ENCODE measurements at places on chromosomes 6 and 20.

- no peak for DNase-seq
Observed at GRCh38 chr6:80969439-80969838, 783.0 kb downstream of the TENT5A start.

DNA sequence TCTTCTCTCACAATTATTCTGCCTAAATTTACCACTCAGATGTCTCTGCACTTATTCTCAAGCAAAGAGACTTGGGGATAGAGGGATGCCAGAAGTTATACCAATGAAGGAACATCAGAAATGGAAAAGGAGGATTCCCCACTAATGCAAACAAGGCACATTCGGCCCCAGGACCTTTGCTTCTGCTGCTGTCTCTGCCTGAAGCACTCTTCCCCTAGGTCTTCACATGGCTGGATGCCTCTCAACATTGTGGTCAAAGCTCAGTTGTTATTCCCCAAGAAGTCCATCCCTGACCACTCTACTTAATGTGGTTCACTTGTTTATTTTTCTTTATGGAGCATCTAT, 508.7 kb downstream of the DOK5 start:
- DNase-seq = no peak

DNA sequence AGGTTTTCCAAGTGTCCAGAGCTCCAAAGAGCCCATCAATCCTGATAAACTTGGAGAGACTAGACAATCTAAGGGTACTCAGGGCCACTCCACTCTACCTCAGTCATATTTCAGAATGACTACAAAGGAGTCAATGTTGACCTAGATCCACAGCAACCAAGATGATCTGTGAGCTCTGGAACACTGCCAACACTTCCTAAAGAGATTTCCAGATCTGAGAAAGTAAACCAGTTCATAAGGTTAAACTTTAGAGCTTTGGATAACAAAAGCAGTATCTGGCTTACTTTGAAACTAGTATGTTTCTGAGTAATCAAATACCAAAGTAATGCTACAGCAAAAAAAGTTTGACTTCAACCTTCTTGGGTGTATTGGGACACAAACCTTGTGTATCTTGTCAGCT, 122.7 kb downstream of the BTBD9 start:
- DNase-seq = no peak

- DNase-seq = no peak
Observed at GRCh38 chr6:139311831-139312230, 20.0 kb upstream of the TXLNB start.

- DNase-seq = no peak
Observed at GRCh38 chr6:4435981-4436445, 300.6 kb upstream of the ECI2 start.

DNA sequence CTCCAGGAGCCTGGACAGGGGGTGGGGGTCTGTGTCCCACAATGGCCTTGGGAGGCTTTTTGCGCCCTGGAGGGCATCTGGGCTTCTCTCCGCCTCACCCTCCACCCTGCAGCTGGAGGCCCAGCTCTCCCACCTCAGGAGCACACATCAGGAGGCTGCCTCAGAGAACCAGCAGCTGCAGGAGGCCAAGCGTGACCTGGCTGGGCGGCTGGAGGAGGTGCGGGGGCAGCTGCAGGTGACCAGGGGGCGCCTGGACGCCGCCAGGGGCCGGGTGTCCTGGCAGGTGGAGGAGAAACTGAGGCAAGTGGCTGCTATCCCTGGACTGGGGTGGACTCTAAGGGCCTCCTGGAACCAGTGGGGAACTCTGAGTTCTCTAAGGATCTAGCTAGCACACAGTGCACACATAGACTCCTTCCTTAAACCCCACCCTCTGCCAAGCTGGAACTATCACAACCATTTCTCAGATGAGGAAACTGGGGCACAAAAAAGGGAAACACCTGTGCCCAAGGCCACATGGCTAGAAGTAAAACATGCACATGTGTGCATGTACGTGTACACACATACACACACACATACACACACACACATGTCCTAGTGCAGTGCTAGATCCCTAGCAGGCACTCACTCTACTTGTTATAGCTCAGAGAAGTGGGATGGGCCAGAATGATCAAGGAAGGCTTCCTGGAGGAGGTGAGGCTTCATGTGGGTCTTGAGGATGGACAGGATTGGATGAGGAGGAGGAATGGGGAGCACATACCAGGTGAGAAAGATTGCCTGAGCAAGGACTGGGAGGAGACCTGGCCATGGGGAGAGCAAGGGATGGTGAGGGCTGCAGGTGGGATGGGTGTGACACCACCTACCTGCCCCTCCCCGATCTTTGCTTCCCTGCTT, 22.9 kb downstream of the RAB44 start:
- no peak for DNase-seq

GRCh38 chr6:165728216-165728615, 65.2 kb upstream of the PDE10A start:
- no peak for DNase-seq

- DNase-seq = no peak
Observed at GRCh38 chr6:21375151-21376116, 218.1 kb upstream of the SOX4 start.

DNA sequence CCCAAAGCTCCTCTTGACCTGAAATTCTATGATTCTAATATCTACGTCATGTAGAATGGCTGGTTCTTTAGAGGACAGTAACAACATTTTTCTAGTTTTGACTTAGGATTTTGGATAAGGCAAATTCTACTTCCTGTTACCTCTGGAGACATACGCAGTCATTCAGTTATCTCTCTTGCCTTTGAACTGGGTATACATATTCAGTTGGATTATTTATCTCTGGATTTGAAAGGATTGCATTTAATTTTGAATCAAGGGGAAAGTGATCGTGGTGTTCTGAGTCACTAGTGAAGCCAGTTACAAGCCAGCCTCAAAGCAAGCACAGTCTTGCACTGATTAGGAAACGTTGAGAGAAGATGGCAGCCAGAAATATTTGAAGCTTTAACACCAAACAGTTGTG, 35.3 kb upstream of the BCAS1 start:
- no peak for DNase-seq

- DNase-seq = no peak
Observed at GRCh38 chr20:37668166-37668565, 25.7 kb upstream of the CTNNBL1 start.

DNA sequence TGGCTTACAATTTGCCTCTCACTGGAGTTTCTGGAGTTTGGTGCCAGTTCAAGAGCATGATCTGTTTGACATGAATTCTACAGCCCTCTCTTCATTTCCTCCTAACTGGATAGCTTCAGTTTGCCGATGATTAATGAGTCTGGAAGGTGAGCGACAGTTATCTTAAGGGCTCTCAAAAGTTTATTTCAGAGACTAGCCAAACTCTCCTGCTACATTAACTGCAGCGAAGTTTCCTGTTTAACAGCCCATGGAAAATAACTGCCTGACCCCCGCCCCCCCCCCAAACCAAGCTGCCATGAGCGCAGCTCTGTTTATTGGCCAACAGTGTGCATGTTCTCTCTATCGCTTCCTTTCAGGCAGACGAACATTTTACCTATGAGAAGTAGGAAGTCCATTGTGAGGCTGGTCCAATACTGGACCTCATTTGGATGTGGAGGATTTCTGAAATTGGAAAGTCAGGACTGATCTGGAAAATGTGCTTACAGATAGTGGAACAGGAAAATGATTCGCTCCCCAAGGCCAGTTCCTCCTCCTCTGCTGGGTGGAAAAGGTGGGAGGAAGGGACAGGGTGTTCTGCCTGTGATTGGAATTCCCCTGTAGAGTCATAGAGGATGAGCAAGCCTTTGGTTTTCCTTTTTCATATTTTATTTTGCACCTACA, 522.2 kb upstream of the JAG1 start:
- DNase-seq = no peak

DNA sequence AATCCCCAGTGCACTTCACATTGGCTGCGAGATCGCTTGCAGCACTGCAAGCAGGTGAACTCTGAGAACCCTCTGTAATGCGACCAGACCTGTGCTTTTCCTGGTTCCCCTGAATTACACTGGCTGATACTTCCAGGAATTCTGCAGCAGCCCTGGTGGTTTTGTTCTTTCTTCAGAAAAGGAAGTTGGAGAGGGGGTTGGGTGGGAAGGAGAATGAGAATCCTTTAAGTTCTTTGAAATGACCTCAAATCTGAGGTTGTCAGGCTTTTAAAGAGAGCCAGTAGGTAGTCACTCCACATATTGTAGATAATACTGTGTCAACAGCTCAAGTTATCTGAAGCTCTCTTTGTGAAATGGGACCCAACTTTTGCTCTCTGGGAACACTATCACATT, 62.4 kb downstream of the GCNT2 start:
- no peak for DNase-seq

DNA sequence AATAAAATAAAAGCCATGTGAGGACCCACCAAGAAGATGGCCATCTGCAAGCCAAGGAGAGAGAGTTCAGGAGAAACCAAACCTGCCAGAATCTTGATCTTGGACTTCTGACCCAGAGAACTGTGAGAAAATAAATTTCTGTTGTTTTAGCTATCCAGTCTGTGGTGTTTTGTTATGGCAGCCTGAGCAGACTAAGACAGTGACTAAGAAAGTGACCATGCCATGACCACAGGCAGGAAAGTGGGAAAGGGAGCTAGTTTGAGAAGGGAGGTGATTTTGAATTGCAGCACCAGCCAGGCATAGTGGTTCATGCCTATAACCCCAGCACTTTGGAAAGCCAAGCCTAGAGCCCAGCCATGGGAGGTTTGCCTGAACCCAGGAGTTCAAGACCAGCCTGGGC, 21.9 kb upstream of the C6orf62 start:
- DNase-seq = no peak

- DNase-seq = no peak
Observed at GRCh38 chr20:34983995-34984735, 28.5 kb downstream of the MYH7B start.

GRCh38 chr6:33824461-33825154, 20.8 kb upstream of the MLN start:
- DNase-seq = no peak

GRCh38 chr6:63734923-63735322, 99.3 kb downstream of the PHF3 start:
- no peak for DNase-seq

DNA sequence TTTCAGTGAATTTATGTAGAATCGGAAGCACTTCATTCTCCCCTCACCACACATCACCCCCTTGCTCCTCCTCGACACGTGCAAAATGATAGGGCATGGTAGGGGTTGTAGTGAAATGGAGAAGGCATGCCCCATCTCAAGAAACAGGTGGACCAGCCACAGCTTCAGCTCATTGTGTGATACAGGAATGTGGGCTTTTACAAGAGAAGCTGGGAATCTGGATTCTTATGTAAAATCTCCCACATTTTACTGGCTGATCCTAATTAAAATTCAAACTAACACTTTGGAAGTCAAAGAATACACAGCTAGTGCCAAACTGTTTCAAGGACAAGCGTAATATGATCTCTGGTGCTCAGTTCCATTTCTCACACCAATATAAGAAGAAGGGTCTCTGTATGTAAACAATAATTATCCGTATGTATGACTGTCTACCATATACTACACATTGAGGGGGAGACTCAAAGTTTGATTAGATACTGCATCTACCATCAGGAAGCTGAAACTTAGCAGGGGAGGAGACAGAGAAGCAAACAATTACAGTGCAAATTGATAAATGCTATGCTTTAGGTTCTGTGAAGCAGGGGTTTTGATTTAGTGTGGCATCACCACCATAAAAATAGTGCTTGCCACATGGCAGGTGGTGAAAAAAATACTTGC, 24.3 kb upstream of the KIAA0408 start:
- no peak for DNase-seq

DNA sequence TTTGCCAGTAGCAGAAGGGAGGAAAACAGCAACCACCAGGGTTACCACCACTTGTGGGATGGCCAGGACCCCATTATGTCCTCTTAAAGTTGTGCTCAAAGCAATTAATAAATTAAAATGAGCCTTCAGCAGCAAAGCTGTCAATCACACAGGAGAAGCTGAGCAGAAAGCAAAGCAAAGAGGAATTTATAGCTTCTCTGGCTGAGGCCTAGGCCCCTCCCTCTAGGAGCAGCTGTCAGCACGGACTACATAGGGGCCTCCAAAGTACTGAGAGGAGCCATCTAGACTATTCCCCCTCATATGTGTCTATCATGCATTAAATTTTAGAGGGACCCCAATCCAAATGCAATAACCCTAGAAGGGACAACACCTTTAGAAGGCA, 6.4 kb downstream of the CCND3 start:
- DNase-seq = no peak

DNA sequence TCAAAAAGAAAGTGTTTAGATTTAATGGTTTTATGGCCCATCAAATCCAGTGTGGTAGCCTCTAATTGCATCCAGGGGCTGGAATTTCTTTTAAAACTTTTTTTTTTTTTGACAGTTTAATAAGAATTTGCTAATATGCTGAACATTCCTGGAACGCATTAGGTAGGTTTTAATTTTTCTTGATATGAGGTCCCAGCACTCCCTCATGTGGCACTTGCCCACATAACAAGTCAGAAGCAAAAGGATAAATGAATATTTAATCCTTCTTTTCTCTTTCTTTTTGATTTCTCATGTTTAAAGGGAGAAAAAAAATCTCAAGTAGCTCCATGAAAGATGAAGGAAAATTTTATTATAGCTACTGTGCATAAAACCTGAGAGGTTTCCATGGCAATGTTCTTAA, 13.5 kb downstream of the HAO1 start:
- DNase-seq = no peak

DNA sequence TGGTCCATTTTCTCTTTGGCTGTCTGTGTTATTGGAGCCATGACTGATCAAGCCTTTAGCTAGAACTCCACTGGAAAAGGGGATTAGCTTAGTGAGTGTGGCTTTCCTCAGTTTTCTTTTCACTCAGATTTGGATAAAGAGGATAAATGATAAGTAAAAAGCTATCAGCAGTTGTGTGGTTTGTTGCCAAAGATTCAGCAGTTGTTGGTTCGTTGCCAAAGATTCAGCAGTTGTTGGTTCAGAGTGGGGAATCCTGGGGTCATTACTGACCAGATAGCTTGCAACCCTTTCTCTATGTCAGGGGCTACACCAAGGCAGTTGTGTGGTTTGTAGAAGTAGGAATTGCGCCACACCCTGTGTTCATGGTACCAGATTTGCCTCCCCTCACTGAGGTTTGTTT, 107.7 kb upstream of the SCP2D1 start:
- no peak for DNase-seq

DNA sequence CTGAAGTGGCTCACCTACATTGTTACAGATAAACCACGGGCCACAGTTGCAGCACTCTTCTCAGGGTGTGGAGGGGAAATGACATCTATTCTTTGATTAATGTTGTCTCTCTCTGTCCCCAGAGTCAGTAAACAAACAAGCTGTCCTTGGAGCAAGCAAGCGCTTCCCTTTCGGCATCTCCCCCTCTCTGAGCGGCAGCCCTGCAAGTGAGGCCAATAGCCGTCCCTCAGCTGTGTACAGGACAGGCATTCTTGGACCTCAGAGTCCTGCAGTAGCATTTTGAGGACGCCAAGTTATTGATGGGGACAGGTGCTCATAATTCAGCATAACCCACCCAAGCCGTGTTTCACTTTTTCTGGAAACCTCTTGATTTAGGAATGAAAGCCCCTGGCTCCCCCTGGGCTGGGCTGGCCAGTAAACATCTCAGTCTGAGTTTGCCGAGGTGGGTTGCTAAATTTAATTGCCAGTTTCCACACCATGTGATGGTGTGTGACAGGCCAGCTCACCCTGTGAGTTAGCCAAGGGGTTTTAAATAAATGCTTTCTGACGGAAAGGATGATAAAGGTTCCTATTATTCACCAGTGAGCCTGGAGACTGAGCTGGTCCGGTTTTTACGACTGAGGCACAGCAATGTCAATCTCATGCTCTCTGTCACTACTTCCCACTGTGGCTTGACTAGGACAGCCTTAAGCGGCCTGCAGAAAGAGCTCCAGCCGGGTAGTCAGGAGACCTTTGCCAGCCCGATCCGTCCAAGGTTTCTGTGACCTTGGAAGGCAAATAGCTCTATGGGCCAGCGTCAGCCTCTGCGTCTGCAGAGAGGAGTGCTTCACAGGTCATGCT, 214.8 kb upstream of the RREB1 start:
- no peak for DNase-seq

GRCh38 chr20:49460916-49461315, 21.6 kb downstream of the KCNB1 start:
- no peak for DNase-seq

Data from aorta (tissue), 5 donors.